ENCODE measurements at places on chromosomes 2 and 18.
A peak's percentile ranks its signal among the peaks of the same experiment; 100 is the strongest.

- DNase-seq, result no peak
These were observed 15.9 kb downstream of the ARHGEF4 start for GRCh38 chr2:130852521-130853115.

- DNase-seq, result no peak
These were observed 105.4 kb upstream of the LCLAT1 start for GRCh38 chr2:30341500-30342267.

DNA sequence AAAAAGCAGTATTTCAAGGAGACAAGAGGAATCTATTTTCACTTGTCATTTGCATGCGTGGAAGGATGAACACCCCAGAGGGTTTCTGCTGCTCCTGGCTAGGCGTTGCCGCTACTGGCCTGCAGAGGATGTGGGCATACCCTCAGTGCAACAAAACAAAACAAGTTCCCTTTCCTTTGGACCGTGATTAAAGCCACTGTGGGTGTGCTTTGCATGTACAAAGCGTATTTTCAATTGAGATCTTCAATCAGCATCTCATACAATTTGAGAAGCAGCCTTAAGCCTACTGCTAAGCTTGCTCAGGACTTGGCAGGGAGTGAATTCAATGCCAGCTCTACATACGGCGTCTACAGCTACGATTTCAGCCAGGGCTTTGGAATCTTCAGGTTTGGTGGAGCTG, 298.4 kb downstream of the LPIN1 start:
- DNase-seq, result no peak

GRCh38 chr2:33110461-33110860, 163.7 kb downstream of the LTBP1 start:
- no peak for DNase-seq

DNA sequence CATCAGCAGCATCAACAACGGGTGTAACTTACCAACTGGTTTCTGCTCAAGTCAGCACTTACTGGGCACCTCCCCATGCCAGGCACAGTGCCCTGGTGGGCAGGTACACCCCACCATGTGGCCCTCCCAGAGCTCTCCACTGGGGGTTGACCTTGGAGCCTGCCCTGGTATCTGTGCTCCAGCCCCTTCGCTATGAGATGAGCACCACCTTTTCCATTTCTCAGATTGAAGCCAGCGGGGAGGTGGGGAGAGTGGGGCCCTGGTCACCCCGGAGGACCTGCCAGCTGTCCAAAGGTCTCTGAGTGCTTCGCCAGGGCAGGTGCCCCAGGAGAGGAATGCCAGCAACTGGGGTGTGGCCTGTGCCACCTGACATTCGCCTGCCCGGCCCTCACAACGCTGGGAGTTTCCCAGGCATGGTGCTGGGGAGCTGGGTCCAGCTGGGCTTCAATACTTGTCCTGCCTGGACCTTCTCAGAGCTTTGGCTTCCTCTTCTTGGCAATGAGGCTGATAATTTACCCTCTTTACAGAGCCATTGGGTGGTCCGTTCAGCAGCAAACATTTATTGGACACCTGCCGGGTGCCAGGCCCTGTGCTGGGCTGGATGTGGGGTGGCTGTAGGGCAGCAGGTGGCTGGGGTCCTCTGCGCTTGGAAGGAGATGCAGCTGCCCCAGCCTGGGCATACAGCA, 5.9 kb upstream of the ZAP70 start:
- DNase-seq, result no peak

DNA sequence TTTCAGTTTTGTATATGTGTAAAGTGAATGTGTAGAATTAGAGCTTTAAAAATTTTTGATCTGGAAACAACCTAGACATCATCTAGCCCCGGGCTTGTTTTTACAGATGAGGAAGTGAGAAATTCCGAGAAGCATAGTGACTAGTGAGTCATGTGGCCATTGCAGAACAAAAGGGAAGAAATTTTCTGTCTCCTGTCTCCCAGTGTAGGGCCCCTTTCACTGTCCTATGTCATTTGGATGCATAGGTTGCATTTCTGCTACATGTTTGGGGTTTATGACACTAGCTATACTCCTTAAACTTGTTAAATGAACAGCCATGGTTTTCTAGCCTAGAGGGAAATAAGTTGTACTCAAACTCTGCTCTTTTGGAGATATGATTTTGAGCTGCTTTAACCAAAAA, 84.6 kb downstream of the PLCL1 start:
- DNase-seq, result peak; percentile 56

DNA sequence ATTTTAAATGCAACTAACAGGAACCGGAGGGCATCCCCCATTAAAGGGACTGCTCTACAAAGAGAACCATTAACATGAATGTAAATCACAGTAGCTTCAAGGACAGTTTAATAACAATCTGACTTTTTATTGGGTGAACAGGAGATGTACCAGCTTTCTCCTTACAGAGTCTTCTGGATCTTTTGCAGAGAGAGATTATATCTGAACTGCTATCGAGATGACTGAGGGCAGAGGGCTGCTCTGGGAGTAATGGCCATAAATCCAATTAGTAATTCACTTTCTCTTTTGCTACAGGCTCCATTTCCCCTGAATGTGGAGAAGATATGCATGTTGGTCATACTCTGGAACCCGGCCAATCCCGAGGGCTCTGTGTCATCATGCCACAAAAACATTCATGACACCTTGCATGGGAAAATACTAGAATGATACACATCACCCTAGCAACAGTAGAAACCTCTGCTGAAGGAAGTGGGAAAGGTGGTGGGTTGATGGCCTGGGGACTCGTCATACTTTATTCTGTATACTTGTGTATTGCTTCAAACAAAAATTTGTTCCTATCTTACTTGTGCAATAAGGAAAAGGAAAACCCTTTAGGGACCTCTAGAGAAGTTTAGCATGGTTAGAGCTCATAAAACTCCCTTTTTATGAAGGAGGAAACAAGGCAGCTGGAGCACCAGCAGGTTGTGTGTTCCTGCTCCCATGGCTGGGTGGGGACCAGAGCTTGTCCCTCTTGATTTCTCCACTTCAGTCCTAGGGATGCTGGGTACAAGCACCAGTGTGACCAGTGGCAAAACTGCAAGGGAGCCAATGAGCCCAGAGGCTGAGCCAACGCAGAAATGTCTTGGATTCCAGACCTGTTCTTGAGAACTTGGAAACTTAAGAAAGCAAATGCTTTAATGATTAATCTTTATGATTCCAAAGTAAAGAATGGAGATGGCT, 26.0 kb downstream of the CTAGE1 start:
- DNase-seq, result no peak

GRCh38 chr18:47969816-47970215, 39.4 kb upstream of the SMAD2 start:
- DNase-seq, result no peak

- DNase-seq, result no peak
These were observed 10.1 kb upstream of the SULT1C2 start for GRCh38 chr2:108278631-108279030.
